HS-5 (cell line): ENCODE measurements at places on chromosomes 16 and 17.

GRCh38 chr17:30969989-30970830, 629 bp upstream of the RNF135 start:
- no peak for DNase-seq

DNA sequence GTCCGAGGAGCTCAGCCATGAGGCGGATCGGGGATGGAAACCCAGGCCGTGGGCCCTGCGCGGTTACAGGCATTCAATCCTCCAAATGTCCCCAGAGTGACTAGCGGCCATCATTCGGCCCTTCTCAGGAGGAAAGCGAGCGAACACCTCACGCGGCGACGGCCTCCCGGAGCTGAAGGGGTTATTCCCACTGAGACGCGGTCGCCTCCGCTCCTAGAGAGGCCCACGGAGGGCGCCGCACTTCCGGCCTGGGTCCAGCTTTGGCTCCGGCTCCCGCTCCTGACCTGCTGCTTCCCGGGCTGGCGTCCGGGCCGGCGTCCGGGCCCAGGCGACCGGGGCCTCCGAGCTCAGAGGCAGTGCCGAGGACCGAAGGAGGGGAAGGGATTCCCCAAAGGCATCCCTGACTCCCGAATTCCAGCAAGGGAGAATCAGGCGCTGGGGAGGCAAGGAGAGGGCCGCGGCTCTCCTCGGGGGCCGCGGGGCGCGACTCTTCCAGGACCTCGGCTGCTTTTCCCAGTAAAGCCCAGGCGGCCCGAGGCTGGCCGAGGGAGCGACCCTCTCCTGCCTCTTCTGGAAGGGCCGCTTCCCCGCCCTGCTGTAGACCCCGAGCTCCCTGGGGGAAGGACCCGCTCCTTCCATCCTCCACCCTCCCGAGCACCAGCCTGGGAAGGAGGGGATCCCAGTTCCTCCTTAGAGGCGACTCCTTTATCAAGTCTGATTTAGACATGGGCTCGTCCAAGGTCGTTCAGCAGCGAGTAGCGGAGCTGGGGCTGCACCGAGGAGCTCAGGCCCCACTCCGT, 18.6 kb upstream of the ZNF629 start:
- DNase-seq = no peak

DNA sequence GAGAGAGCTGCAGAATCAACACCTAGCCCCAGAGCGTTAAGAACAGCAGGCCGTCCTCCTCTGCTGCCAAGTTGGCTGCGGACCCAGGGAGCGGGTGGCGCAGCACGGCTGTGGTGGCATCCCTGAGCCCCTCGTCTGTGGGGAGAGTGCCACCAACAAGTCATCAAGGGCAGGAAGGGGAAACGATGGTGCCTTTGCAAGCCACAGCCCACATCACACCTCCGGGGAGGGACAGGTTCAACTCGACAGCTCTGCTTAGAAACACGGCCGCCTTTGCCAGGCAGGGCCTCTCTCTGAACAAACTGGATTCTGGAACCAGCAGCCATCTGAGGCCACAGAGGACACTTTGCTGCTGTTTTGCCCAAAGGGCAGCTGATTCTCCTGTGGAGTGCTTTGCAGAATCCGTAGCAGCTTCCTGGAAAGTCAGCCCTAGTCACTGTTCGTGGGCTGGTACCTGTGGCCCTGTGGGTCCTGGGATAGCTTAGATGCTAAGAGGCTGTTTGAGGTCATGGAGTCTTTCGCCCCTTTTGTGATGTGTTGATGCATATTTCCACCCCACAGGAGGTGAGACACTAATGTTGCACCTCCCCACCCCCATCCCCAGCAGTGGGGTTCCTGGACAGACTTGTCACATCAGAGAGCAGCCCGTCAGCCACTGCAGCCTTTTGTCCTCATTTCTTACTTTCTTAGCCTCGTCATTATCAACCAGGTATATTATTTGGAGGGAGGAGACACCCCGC, 270.6 kb downstream of the CPPED1 start:
- DNase-seq = no peak

DNA sequence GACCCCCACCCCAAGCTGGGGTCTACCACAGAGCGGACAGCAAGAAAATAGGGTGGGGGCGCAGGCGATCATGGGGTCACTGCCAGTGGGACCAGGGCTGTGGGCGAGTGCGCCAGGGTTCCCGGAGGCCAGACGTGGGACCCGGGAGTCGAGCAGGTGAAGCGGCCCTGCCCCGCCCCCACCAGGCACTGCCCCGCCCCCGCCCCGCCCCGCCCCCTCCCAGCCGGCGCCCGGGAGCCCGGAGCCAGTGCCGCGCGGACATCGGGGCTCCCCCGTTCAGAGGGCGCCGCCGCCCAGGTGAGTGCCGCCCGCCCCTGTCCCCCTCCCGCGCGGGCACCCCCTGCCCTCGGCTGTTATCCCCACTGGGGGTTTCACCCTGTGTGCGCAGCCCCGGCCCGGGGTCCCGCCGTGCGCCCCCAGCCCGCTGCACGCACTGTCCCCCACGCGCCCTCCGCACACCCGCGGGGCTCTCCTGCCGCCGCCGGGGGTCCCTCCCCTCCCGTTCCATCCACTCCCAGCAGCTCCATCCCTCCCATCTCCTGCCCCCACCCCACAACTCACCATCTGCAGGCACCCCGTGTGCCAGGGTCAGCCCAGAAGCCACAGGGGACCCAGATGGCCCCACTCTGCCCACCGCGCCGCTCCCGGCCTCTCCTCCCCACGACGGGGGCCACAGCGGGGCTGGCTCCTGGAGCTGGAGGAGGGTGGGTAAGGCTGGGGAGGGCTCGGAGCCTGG, at the start of gene SSTR5:
Gene SSTR5 (plus strand): TSS at position 222 of the 736 bp plus-strand sequence. CDS start 6,122 bp downstream, outside the sequence.
- DNase-seq = no peak

GRCh38 chr17:82237746-82238471, 9.1 kb downstream of the SLC16A3 start:
- no peak for DNase-seq
